ENCODE measurements at places on chromosomes 5 and 9.

GRCh38 chr5:138938526-138938925, 63.4 kb upstream of the LRRTM2 start:
- no peak for DNase-seq

DNA sequence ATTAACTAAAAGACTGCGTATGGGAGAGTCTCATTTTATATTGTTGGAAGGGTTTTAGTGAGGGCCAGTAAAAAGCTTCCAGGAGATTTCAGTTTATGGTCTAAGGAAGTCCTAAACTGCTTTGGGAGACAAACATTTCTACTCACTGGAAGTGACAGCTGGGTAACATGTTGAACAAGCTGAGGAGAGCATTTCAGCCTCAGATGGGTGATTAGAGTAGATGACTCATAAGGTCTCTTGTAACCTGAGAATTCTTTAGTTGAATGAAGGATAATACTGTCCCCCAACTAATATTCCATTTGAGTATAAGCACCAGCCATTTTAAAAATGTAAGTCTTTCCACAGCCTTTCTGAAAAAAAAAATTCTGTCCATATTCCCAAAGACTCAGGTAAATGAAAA, 218.0 kb upstream of the C9orf72 start:
- no peak for DNase-seq

GRCh38 chr5:89179731-89180130, 296.7 kb upstream of the MEF2C start:
- DNase-seq = no peak

GRCh38 chr9:19358701-19359100, 21.3 kb downstream of the RPS6 start:
- no peak for DNase-seq

- DNase-seq = peak; percentile 93
Observed at GRCh38 chr5:43042176-43042625, 2.1 kb upstream of the ANXA2R start.

- DNase-seq = no peak
Observed at GRCh38 chr5:38434966-38435705, 121.3 kb downstream of the LIFR start.

DNA sequence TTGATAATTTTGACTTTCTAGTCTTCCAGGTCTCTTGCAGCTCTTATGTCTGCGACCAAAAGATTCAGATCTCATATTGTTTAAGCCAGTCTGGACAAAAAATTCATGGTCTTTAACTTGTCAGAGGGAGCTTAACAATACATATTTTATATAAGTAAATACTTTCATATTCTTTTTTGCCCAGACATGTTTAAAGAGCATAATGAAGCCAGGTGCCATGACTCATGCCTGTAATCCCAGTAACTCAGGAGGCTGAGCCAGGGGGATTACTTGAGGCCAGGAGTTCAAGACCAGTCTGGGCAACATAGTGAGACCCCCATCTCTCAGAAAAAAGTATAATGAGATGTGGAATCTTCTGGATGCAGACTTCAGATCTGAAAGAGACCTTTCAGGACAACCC, 69.8 kb downstream of the JMY start:
- DNase-seq = no peak

- DNase-seq = no peak
Observed at GRCh38 chr5:178786417-178786816, 56.0 kb upstream of the ZNF354A start.

DNA sequence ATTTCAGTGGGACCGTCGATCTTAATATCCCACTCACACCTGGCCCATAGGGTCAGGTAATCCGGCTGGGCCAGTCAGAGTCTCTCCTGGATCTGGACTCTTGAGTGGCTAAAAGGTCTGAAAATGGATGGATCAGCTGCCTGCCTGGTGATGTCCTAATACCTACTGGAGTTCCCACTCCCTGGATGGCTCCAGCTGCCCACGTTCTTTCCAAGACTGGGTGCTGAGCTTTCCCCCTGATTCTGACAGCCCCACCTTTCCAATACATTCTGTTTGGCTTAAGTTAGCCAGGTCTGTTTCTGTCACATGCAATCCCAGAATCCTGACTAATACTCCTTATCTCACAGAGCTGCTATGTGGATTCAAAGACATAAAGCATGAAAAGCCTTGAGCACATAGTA, 10.2 kb downstream of the SH3PXD2B start:
- DNase-seq = no peak

DNA sequence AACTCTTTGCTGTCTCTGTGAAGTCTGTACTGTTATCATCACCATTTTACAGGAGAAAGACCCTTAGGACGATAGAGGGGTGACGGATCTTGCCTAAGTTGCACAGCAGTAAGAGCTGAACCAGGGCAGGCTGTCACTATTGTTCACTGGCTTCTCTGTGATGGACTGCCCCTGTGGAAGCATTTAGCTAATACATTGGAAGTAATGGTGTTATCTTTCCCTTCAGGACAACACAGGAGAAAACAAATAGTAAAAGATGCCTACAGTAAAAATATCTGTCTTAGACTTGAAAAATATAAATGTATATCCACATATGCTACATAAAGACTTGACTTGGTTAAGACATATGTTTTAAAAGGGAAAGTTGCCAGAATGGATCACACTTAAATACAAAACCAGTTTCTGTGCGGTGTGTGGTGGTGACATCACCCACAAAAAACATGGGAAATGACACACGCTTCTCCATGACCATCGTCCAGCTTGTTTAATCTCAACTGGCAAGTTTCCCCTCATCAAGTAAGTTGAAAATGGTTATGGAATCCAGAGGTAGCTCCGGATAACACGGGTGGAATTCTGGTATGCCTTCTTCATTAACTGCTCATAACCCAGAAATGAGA, 351.8 kb downstream of the EBF1 start:
- DNase-seq = no peak

DNA sequence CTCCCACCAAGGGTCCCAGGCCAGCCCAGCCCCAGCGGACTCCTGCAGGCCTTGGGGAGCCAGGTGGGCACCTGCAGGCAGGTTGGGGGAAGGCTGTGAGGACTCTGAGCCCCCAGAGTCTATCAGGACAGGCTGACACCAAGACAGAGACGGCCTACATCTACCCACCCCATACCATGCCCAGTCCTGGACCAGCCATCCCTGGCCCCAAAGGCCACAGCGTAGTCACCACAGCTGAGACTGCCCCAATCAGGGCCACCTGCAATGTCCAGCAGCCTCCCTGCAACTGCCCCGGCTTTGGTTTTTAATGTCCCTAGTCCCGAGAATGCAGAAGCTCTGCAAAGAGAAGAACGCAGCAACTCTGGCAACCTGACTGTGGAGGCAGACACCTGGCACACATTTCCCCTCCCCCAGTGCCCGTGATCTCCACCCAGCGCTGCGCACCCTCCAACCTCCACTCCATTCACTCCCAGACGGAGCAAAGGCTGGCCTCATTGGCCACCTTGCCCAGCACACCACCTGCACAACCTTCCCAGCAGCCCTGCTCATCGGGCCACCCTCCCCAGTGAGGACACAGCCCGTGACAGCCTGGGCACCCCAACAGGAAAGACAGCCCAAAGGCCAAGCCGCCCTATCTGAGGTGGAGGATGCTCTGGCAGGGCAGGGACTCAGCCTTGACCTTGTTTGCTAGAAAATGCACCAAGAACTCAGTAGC, 14.9 kb downstream of the ADAMTS2 start:
- no peak for DNase-seq

DNA sequence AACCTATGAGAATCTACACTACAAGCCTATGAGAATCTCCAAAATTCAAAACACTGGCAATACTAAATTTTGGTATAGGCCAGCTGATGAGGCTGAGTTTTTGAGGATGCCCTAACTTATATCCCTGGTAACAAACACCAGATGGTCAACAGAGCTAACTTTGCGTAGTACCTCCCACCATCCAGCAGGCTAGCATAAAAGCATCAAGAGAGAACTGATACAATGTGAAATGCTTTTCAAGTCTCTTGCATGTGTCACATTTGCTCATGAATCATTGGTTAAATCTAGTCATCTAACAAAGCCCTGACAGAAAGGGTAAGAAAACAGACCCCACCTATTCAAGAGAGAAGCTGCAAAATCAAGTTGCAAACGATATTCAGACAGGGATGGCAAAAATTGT, 1609.7 kb upstream of the CDH9 start:
- DNase-seq = no peak

GRCh38 chr5:142597546-142598337, 88.1 kb downstream of the FGF1 start:
- DNase-seq = no peak

- DNase-seq = no peak
Observed at GRCh38 chr9:22354699-22355384, 91.8 kb upstream of the DMRTA1 start.

DNA sequence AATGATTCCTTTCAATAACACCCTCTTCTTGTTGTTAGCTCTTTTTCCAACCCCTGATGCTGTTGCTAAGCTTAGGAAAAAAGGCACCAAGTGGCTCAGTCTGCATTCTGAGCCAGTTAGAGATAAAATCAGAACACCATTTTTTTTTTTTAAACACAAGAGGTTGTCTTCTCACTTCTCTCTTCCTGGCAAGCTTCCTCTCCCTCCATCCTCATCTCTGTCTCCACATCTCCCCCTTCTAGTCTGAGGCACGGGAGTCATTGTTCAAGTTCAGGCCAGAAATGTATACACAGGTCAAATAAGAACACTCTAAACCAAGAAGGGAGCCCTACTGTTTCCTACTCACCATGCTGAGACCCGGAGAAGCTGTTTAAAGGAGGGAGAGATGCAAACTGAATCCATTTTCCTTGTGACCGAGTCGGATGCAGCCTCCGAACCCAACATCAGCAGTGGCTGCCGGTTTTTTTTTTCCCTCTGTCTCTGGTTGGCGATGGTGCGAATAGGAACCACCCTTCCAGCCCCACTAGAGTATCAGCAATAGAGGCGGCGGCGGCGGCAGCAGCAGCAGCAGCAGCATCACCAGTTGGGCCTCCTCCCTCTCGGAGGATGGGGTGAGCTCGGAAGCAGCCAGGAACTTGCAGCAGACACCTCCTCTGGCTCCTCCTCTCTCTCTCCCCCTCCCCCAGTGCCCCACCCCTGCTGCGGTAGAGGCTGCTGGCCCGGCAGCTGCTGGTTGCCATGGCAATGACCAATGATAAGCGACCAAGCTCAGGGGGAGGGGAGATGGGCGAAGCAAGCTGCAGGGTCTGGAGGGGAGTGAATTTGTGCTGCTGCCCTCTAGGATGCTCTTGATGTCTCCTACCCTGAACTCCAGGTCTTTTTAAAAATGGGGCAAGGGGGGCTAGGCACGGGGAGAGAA, at the start of gene JAKMIP2:
TSS of gene JAKMIP2 (minus strand) at position 619 of the 919 bp plus-strand sequence. CDS start 110,922 bp downstream, outside the sequence.
- DNase-seq = peak; percentile 63

DNA sequence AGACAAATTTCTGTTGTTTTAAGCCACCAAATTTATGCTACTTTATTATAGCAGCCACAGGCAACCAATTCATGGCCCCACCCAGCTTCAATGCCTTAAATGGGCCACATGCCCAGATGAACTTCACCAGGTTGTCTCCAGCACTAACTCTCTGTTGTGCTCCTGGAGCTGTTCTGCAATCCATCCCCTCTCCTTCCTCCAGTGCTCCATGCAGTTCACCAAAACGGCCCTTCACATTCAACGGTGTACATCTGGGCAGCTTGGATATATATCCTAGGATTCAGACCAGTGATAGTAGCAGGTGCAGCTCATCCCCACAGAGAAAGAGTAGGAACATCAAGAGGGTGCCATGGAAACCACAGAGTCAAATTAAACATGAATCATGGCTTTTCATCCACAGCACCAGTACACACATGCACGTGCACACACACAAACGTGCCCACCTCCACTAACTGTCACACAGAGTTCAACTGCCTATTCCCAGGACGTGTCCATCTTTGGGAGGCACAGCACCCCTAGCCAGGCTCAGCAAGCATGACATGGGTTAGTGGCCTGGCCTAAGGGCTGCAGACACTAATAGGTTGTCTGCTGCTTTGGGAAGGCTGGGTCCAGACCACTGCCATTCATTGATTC, 134.5 kb downstream of the MED10 start:
- DNase-seq = no peak

GRCh38 chr5:32475334-32476097, 31.0 kb upstream of the ZFR start:
- DNase-seq = no peak

DNA sequence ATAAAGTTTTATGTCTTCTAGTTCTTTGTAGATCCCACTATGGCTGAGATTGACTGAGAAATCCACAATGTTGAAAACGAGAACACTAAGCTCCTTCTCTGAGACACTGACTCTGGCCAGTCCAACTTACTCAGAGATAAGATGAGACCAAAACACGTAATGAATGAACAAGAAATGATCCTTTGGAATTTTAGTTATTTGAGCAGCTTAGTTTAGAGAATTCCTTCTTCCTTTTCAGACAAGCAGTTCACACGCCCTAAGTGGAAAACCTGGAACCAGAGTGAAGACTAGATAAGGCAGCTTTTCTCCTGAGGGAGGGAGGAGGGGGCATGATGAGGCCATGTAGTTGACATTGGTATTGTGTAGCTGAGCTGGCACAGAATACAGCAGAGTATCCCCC, 139.6 kb downstream of the GABRB2 start:
- no peak for DNase-seq
